ENCODE measurements at places on chromosomes 4 and X.

DNA sequence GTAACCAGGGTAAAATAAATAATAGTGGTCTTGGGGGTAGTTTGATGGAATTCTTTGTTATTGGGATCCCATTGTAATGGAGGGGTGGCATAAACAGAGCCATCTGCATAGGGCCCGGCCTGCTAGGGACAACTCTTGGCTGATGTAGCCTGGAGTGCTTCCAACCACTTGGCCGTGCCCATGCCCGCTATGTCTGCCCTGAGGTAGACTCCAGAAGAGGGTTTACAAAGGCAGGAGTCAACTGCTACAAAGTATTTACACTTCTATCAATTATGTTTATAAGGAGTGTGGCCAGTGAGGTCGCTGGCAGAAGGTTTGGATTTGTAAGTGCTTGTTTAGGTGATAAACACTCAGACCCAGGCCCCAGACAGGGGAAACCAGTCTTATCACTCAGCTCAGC is 8.1 kb downstream of the RASL11B start:
- peak; percentile 15 for DNase-seq

GRCh38 chrX:118780509-118780908 is 43.1 kb upstream of the ZCCHC12 start:
- no peak for DNase-seq

DNA sequence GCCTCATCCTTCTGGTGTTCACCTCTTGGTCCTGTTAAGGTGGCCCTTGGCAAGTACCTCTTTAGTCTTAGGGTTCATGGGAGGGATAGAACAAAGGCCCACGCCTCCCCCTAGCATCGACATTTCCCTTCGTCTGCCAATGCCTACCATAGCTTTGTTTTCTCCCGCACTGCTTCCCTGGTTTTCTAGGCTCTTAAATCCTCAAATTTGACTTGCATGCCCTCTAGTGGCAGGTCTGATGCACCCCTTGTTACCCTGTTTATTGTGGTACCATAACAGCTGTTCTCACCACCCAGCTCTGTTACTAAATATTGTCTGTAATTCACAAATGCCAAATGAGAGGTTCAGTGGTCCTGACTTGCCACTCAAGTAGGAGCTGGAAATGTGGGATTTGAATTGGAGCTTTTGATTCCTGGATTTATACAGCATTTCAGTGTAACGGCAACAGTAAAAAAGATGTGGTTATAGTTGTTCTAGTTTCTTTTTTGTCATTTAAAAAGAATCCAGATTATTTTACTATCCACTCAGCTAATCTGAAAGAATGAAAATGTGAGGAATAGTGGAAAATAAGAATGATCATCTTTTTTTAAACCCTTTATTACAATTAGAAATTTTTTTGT is 100.1 kb downstream of the REPS2 start:
- DNase-seq = peak; percentile 48

DNA sequence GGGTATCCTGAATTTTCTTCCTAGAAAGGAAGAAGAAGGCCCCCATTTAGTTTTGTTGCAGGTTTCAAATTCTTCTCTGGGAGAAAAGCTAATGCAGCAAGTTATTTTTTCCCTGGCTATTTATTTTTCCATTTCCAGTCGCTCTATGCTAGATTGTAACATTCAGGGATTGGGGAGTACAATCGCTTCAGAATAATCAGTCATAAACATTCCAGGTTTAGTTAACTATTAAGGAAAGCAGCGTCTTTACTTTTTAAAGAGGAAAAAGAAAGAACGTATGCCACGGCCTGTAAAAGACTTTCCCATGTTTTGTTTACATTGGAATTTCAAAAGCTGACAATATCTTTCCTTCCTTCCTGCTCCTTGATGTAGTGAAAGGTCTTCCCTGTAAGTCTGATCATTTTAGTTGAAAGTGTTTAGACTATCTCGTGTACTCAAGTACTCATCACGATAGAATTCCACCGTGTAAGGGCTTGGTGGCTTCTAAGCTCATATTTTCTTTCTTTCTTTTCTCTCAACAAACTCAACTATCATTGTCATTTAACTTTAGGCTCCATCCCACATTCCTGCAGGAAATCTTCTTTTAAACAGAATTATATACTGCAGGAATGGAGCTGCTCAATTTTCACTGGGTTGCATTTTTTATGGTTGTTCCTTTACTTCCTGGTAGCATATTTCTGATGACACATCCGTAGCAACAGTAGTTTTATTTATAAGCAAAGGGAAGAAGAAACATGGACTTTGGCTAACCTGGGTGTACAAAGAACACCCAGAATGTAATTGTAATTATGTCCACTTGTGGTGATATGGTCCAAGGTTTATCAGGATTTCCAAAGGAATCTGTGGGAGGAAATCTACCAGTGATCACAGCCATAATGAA is 213.1 kb upstream of the FAT1 start:
- no peak for DNase-seq

GRCh38 chr4:13703096-13703495 is 75.6 kb upstream of the BOD1L1 start:
- no peak for DNase-seq

GRCh38 chrX:66150163-66150562 is 13.9 kb upstream of the HEPH start:
- no peak for DNase-seq

GRCh38 chr4:109465069-109465468 is 31.5 kb downstream of the SEC24B start:
- DNase-seq = no peak

GRCh38 chrX:141638550-141638949 is 49.0 kb downstream of the SPANXA2 start:
- DNase-seq = no peak

- DNase-seq = no peak
Observed at GRCh38 chr4:79872738-79873137, 200.3 kb downstream of the ANTXR2 start.

DNA sequence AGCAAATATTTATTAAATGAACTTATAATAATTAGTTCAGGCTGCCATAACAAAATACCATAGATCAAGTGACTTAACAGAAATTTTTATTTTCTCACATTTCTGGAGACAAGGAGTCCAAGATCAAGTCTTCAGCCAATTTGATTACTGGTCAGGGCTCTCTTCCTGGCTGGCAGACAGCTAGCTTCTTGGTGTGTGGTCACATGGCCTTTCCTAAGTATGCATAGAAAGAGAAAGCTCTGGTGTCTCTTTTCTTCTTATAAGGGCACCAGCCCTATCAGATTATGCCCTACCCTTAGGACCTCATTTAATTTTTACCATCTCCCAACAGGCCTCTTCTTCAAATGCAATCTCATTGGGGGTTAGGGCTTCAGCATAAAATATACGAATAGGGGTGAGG is 438.5 kb upstream of the INTU start:
- DNase-seq = no peak

- no peak for DNase-seq
Observed at GRCh38 chrX:104315555-104315954, 60.8 kb upstream of the ESX1 start.

DNA sequence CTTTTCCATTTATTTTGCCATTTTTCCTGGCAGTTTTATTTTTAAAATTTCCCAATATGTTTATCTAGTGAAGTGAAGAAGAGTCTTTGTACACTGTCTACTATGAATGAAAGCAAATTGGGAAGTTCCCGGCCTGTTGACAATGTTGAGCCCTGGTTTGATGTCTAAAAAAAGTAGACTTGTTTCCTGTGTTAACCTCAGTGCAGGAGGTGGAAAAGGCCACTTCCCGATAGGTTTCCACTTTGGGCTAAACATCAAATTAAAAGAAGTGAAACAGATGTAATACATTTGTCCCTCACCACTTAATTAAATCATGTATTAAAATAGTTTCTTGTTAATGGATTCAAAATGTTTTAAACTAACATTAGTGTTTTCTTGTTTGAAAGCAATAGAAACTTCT is 30.0 kb downstream of the BBS12 start:
- no peak for DNase-seq

GRCh38 chr4:16205298-16206164 is 20.7 kb downstream of the TAPT1 start:
- DNase-seq = no peak

DNA sequence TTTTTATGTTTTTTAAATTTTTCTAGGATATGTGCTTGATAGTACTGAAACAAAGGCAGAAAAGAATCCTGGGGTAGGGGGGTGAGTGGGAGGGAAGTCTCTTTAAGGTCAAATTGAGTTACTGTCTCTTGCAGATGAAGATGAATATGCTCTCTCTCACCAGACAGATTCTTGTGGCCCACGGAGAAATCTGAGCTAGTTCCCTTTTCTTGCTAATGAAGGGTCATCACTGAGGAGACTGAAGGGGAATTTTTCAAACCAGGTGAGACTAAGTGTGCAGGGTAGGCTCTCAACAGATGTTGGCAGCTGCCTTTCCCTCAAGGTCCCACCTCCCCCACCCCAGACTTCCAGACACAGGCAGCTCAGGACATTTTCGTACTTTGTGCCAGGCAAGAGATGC is 21.5 kb downstream of the FAM9C start:
- DNase-seq = no peak

DNA sequence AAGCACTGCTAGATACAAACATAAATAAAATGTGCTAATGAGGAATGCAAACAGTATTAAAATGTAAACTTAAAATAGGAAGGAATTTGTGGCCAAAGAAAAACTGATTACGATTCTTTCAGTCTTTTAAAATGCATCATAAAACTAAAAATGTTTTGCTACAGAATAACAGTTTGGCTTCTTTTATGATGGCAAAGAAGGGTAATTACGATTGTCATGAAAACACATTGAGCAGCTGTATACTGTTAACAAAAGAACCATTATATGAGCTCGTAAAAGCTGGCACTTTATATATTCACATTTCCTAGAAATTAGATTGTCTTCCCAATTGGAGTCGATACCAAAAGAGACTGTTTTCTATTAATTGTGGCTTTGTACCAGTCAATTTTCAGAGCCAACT is 290.4 kb downstream of the NR3C2 start:
- no peak for DNase-seq

GRCh38 chrX:119948381-119948780 is 4.8 kb upstream of the NKAP start:
- no peak for DNase-seq

GRCh38 chr4:95000076-95000648 is 242.4 kb downstream of the BMPR1B start:
- DNase-seq = no peak

- DNase-seq = no peak
Observed at GRCh38 chr4:145216535-145216934, 36.1 kb upstream of the OTUD4 start.

- DNase-seq = no peak
Observed at GRCh38 chr4:113024388-113024787, 25.1 kb upstream of the ANK2 start.

GRCh38 chr4:4590546-4590945 is 48.7 kb upstream of the STX18 start:
- DNase-seq = no peak

- no peak for DNase-seq
Observed at GRCh38 chrX:108235986-108236385, 144.4 kb downstream of the ATG4A start.

GRCh38 chrX:11439846-11440245 is 146.6 kb downstream of the AMELX start:
- DNase-seq = no peak

DNA sequence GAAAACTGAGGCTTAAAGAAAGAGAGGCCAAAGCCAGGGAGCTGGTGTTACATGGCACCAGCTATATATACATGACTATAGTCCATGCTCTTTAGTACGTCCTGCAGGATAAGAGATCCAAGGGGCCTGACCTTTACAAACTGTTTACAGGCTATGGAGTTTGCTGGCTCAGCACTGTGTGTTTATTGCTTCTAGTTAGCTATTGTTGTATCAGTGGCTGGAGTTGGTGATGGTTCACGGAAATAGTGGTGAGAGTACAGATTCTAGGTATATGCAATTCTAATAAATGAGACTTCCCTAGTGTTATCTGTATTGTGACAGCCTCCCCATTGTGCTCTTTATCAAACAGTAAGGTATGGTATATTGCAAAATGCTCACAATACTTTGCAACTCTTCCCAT is 46.5 kb downstream of the REPS2 start:
- no peak for DNase-seq

DNA sequence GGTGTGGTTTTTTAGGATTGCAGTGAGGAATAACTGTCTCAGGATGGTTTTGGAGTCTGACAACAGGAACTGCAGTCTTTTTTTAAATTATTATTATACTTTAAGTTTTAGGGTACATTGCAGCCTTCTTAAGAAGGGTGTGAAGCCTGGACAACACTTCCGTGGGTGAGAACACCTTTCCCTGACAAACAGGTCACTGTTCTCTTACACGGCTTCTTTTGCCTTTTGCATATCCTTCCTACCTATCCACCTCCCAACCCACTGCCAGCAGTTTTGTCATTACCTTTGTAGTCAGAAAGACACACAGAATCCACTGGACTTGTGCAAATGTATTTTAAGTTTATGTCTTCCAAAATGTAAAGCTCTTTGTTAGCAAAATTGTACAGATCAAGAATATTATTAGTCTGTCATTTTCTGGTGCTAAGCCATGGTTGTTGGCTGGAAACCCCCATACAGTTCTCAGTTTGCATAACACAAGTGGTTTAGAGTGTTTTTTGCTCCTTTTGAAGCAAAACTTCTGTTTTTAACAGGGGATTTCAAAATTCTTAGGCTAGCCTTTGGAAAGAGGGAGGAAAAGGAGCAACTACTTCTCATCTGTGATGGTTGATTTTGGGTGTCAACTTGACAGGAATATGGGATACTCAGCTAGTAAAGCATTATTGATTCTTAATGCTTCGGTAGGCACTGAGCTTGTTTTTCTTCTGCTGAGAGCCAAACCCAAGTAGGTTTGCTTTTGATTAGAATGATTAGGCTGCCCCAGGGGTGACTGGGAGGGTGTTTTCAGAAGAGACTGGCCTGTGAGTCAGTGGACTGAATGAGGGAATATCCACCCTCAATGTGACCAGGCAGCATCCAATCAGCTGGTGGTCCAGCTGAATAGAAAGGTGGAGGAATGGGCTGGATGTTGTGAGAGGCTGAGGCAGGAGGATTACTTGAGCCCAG is 29.4 kb upstream of the KLHL2 start:
- DNase-seq = no peak

GRCh38 chr4:153026591-153027346 is 90.6 kb downstream of the FHDC1 start:
- no peak for DNase-seq
